ENCODE measurements at places on chromosomes 11 and 22. TPM values are rescaled to one million over a fixed set of nuclear protein-coding genes. Genes with fewer than 3 reads are reported as not detected.

GRCh38 chr22:24191381-24191841, 10.1 kb downstream of the SUSD2 start:
- DNase-seq = peak; percentile 71

DNA sequence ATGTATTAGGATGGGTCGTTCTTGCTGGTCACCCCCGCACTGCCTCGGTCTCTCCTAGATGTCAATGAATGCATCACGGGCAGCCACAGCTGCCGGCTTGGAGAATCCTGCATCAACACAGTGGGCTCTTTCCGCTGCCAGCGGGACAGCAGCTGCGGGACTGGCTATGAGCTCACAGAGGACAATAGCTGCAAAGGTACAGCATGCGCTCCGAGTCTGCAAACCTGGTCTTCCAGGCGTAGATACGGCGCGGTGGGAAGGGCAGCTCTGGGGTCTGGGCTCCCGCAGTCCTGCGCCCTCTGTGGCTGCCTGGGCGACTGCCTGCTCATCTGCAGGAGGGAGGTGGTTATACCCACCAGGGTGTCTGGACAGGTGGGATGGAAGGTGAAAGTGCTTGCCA, 31.0 kb downstream of the FBLN1 start:
- DNase-seq = no peak

GRCh38 chr11:13341026-13341425, 63.4 kb downstream of the BMAL1 start:
- no peak for DNase-seq

GRCh38 chr11:108551651-108552462, 41.7 kb downstream of the EXPH5 start:
- DNase-seq = no peak

DNA sequence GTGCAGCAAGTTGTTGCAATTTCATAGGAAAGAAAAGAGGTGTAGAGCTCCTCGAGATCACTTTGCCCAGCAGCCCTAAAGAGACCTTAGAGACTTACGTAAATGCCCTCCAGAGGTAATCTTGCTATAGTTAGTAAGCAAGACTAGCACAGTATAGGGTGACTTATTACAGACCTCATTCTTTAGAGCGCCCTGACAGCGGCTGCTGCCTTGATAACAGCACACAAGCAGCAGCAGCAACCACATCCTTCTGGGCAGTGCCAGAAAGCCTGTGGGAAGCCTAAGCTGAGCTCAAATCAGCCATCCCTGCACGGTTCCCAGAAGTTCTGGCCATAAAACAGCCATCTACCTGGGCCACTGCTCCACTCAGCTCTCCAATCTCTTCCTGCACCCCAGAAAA, 22.6 kb upstream of the OR56B1 start:
- DNase-seq = no peak

GRCh38 chr11:100748153-100748552, 61.1 kb downstream of the ARHGAP42 start:
- no peak for DNase-seq

DNA sequence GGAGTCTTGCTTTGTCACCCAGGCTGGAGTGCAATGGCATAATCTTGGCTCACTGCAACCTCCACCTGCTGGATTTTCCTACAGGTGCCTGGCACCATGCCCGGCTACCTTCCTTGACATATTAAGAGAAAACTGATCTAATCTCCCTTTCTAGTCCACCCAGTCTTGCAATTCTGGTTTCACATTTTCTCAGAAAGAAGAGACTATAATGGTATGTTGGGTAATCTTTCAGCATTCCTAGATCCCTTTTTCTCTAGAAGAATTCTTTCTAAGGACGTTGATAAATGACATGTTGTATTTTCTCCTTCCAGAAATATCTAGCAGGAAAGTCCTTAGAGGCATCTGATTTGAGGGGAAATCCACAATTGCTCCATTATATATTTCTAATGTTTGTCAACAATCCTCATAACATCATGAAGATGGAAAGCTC, 10.4 kb upstream of the HSPA8 start:
- no peak for DNase-seq

DNA sequence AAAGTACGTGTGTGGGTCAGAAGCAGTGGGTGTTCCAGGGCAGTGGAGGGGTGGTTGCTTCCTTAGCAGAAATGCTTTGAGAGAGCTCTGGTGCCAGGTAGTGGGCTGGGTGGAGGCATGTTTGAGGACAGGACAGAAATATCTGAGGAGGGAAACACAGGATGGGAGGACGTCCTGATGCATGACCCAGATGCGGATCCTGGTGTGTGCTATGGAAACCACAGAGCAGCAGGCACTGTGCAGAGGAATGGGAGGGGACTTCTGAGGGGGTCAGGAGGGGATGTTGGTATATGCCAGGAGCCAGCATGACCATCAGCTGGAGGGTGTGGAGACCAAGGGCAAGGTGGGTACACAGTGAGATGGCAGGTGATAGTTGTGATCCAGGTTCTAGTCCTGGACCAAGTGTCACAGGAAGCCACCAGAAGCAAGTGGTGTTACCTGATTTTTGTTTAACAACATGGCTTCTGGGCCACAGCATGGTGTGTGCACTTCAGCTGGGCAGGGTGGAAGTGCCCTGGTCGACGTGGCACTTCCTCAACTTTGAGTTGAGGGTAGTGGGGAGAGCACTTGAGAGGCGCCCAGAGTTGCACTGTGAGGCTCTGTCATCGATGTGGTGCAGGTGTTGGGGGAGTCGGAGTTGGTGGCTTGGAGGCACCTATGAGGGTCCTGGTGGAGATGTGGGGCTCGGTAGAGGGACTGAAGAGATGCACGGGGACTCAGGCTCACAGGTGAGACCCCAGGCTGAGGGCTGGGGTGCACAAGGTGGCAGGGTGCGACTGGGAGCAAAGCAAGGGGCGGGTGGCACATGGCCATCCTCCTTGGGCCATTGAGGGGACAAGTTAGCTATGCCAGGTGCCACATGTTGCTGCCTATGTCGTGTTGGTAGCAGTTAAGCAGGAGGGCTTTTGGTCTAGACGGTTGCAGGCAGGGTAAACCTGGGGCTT, 7.5 kb downstream of the DGCR8 start:
- peak; percentile 54 for DNase-seq

DNA sequence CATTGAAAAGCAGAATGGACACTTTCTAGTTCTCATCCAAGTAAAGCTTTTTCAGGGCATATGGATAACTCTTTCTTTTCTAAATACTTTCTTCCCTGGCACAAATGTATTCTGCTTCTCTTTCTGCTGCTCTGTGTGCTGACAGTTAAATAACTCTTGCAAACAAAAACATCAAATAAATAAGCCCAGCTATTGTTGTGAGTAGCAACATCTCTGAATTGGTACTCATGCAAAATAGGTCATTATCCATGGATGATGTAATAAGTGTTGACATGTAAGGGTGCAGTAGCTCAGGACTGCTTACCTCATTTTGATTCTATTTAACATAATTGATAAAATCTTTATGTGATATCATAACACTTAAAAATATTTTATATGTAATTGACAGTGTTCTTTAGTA, 164.3 kb downstream of the MSANTD4 start:
- no peak for DNase-seq

GRCh38 chr22:46273432-46274148, 5.8 kb downstream of the TTC38 start:
- DNase-seq = no peak

PLAAT3 gene
- 24.9 TPM for total RNA-seq

LRRC32 gene
- 44.1 TPM for total RNA-seq

OR51F2 gene
- total RNA-seq = not detected

MYRF gene
- 0.60 TPM for total RNA-seq

JAM3 gene
- total RNA-seq = 28.7 TPM

KCNJ11 gene
- total RNA-seq = 3.3 TPM

CNIH2 gene
- 0.40 TPM for total RNA-seq
